Stimulated activated CD8-positive, alpha-beta memory T cell treated with anti-CD3 and anti-CD28 coated beads, Interleukin-15, amount 100 ng/mL, for 4 hours (primary cell): ENCODE measurements at places on chromosomes 6 and 20.

- no peak for DNase-seq
Observed at GRCh38 chr20:1001116-1001515, 995 bp downstream of the RSPO4 start.

DNA sequence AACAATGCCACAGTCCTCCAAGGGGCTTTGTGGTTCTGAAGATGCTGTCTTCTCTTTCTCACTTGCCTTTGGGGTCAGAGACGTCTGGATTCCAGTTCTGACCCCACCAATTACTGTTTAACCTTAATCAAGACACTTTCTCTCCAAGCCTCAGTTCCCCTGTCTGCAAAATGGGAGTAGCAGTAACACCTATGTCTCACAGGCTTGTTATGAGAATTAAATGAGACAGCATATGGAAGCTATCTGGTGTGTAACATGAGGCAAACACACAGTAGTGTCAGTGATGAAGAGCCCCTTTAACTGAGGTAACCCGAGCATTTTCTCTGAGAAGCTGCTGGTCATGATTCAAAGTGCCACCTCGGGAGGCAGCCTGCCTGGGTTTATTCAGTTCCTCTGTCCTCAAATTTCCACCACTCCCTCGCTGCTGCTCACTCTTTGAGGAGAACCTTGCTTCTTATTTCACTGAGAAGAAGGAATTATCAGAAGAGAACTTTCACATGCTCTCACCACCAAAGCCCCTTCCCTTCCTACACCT lies 11.7 kb downstream of the PPIL1 start:
- DNase-seq: no peak

DNA sequence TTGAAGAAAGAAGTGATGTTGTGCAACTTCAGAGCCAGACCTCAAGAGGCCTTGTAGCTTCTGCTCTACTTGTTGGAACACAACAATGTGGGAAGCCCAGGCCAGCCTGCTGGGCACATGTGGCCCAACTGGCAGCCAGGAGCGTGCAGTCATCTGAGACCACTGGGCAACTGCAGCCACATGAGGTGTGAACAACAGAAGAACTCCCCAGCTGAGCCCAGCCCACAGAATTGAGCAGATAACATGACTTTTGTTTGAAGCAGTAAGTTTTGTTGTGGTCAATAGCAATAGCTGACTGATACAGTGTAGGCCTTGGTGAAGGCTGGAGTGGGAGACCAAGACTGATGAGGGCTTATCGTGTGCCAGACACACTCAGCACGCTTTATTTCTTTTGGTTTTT lies 8.6 kb upstream of the ADAM33 start:
- DNase-seq: no peak

- no peak for DNase-seq
Observed at GRCh38 chr20:1897541-1897940, 2.3 kb downstream of the SIRPA start.

DNA sequence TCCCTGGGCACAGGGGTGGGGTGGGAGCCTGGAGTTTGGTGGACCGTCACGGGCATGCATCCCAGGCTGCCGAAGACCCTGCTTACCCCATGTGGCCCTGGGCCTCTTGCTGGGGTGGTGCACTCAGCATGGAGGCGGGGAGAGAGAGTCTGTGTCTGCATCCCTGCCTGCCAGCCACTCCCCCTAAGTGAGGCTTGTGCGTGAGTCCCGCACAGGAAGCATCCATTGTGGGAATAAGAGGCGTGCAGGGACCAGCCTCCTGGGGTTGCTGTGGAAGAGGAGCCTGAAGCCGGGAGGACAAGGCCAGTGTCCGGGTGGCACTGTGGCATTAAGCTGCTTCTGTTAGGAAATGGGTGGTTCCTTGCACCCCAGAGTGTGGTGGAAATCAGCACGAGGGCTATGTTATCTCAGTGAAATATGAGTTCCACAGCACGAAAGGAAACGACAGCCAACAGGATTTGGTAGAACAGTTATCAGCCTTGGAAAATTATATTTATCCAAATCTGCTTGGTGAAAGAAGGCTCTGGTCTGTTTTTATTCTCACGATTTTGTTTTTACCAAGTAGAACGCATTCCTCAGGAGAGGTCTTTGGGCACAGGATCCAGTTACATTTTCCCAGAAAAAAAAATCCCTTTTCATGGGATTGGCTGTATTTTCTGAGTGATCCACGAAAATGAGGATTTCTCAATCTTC lies 35.7 kb downstream of the CDH4 start:
- no peak for DNase-seq

- no peak for DNase-seq
Observed at GRCh38 chr6:21228876-21229460, 364.6 kb upstream of the SOX4 start.

- DNase-seq: no peak
Observed at GRCh38 chr6:133683308-133683580, 205.7 kb upstream of the TCF21 start.

DNA sequence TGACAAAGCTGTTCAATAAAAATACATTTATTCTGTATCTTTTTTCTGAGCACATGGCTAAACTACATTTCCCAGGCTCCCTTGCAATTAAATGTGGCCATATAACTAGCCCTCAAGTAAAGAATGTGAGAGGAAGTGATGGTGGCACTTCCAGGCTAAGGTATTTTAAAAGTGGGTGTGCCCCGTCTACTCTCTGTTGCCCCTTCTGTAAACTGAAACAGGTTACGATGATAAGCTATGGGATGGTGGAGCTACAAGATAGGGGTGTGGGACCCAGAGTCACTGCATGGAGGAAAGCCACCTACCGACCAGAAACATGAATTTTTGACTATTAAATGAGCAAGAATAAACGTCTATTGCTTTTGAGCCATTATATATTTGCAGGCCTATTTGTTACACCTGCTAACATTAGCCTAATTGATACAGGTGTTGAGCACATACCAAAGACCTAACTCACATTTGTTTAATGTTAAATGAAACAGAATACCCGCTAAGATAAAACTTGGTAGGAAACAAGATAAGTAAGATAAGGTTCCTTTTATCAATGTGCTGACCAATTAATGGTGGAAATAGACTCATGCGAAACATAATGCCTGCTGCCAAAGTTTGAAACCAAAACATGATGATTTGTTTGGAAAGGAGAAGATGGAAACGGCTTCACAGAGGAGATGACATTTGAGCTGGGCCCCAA lies 3.1 kb downstream of the FYN start:
- no peak for DNase-seq

- DNase-seq: no peak
Observed at GRCh38 chr6:4637691-4638433, 138.3 kb upstream of the CDYL start.

DNA sequence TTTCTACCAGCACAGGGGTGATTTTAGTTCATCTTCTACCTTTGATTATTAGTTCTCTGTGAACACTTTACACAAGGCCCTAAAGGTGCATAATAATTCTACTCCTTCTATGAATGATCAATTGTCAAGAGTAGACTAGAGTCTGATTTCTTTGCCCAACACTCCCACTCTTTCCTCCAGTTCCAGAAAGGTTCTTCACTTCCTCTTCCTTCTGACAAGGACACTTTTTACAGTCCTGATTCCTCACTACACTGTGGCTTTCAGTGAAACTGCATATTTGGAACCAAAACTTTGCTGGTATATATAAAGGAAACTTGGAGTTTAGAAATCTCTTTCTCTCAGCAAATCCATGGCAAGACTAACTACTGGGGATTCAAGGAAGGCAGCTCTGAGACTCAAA lies 10.6 kb upstream of the RSPO3 start:
- DNase-seq: no peak

- DNase-seq: no peak
Observed at GRCh38 chr20:60058879-60059278, 100.7 kb downstream of the CDH26 start.

DNA sequence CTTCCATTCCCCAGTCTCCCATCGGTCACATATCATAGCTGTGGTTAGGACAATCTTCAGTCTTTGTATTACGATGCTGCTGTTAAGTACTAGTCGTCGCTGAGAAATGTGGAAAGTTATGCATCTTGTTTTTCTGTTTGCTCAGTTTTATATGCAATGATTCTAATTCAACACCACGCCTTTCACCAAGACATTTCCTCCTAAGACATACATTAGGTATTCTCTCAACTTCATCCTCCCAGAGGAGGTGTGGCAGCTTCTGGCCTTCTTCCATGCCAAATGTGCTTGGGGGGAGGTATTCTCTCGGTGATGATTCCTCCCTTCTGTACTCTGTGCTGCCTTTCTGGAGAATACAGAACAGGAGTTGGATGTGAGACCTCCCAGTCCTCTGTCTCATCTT lies 66.1 kb downstream of the B4GALT5 start:
- DNase-seq: no peak

DNA sequence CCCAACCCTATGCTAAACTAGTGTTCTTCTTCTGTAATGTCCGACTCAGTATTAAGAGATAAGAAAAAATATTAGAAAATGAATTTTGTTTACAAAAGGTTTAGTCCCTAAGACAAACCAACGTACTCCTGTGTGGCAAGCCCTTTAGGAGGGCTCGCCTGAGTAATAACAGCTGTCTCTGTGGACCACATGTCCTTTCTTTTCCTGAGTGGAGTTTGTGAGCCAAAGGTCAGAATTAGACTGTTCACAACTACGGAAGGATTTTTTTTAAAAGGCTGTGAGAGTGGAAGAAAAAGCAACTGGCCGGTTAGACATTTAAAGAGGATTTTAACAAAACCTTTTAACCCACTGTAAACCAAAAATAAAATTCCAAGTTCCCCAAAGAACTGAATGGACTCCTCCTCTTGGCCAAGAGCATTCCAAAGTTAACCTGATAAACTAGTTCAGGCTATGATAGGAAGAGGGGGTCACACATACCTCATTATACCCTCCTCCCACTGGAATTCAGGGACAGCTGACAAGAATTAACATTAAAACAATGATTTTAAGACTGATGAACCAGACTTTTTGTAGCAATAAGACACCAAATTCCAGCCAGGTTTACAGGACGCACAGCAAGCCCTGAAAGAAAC lies 43.5 kb downstream of the FAM184A start:
- no peak for DNase-seq

- DNase-seq: no peak
Observed at GRCh38 chr6:14118446-14118845, 874 bp downstream of the CD83 start.
